Fibroblast of lung (primary cell): ENCODE measurements at places on chromosomes 2 and 18.

- DNase-seq, result peak; percentile 85
Observed at GRCh38 chr2:242085941-242086621, 216.6 kb downstream of the RTP5 start.

GRCh38 chr2:204638471-204639194 is 93.4 kb downstream of the PARD3B start:
- no peak for DNase-seq

- DNase-seq, result no peak
Observed at GRCh38 chr2:176963568-176964287, 248.9 kb upstream of the HNRNPA3 start.

GRCh38 chr2:215787565-215788178 is 225.7 kb downstream of the MREG start:
- DNase-seq, result no peak

GRCh38 chr2:189552991-189553404 is 27.6 kb downstream of the SLC40A1 start:
- DNase-seq, result no peak

DNA sequence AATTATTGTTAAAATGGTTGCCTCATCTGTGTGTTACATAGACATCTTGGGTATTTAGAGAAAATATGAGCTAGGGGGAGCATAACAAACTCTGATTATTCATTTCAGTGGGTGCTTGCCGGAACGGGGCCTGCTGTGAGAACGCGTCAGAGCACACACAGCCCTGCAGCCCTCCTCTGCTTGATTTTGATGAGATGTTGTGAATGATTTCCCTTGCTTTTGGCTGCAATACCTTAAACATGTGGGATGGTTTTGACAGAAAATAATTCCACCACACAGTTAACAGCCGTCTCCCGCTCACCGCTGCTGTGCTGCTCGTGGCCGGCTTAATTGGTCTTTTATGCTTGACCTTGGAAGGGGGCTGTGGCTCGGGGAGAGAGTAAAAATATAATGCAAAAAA is 49.9 kb upstream of the TXNDC2 start:
- DNase-seq, result peak; percentile 33

GRCh38 chr2:239717706-239718105 is 307.4 kb downstream of the NDUFA10 start:
- DNase-seq, result no peak

- DNase-seq, result peak; percentile 95
Observed at GRCh38 chr2:3465844-3466481, 53.4 kb downstream of the ADI1 start.

- DNase-seq, result no peak
Observed at GRCh38 chr2:42239289-42239661, 70.1 kb downstream of the EML4 start.

- no peak for DNase-seq
Observed at GRCh38 chr2:219168932-219169331, 897 bp downstream of the SLC23A3 start.

GRCh38 chr2:98454500-98455235 is 10.0 kb downstream of the INPP4A start:
- peak; percentile 26 for DNase-seq

DNA sequence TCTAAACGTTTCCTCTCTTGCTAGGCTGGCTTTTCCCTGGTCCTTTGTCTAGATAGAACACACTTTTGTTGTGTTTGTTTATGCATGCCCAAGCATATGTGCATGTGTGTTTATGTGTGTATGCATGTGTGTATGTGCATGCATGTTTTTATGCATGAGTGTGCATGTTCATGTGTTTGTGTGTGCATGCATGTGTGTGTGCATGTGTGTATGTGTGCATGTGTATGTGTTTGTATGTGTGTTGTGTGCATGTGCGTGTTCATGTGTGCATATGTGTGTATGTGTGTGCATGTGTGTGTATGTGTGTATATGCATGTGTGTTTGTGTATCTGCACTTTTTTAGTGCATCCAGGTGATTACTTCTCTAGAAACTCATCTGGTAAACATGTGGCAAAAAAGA is 558.0 kb downstream of the GALR1 start:
- DNase-seq, result no peak

GRCh38 chr18:32049393-32050171 is 31.0 kb downstream of the RNF125 start:
- peak; percentile 55 for DNase-seq

DNA sequence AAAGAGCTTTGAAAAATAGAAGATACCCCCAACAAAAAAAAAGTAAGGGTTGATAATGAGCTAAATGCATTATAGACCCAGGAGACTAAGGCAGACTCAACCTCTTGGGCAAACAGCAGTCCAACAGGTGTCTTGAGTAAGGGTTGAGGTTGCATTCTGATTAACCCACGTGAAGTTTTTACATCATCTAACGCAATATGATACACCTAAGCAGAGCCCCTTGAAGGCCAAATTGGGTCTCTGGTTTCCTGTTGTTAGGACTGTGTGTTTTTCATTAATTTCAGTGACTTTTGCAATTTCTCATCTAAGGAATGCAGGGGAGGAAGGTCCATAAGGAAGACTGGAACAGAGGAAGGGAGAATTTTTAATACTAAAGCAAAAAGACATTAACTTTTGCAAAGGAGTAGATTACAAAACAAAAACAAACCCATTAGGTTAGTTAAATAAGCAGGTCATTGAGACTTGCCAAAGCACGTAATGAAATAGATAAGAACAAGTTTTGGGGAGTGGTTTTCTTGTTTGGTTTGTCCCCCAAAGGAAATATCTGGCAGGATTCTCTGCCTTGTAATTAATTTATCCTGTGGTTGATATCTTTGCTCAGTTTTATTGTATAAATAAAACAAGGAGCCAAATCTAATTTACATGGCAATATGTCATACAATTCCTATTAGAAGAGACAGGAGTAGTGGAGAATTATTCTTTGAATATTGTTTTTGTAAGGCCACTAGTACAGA is 244.3 kb downstream of the ETAA1 start:
- DNase-seq, result peak; percentile 59

DNA sequence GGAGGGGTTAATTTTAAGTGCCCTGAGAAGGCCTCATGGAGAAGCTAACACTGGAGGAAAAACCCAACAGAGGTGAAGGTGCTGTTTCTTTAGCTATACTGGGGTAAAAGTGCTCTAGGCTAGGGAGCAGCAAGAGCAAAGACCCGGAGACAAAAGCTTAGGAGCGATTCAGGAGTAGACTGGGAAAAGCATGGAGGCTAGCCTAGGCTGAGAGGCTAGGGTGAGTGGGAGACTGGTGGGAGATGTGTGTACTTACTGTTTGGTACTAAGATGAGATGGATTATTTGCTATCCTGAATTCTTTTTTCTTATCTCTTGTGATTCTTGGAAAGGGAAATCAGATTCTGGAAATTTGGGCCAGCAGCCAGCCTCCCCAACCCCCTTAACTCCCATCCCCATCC is 2.0 kb downstream of the GIGYF2 start:
- DNase-seq, result no peak

DNA sequence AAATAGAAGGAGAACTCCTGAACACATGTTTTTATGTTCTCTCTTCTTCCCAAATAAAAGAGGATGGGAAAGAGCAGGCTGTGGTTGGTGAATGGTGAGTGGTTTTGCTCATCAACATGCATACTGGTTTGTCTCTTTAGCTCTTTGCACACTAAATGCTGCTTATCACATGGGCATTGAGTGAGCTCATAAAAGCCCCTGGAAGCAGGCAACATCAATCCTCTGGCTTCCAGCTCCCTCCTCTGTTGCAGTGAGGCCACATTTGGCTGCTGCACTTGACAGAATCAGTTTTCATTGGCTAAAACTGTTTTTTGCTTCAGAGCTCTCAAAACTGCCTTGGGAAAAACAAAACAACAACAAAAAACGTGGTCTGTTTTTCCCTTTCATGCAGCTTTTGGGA is 1308.2 kb upstream of the NRXN1 start:
- peak; percentile 14 for DNase-seq

DNA sequence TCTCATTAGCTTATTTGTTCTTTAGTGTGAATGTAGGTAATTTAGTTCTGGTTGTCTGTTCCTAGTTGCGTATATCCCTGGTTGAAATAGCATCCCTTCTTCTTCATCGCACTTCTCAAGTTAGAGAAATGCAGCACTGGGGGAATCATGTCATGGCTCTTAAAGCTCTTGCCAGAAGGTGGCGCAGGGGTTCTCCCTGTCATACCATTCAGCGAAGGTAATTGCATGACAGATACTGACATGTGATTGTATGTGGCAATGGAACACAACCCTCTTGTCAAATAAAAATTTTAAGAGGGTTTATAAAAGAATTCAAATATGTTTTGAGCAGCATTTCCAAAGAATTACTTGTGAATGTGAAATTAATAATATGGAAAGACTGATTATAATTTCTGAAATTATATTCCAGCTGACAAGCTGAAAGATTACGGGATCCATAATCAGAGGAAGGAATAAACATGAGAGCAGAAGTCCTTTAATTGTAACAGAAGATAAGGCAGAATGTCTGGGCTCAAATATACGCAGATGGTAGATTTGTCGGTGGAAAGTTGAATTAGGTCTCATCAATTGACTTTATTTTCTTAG is 411.7 kb downstream of the DSEL start:
- DNase-seq, result peak; percentile 66

DNA sequence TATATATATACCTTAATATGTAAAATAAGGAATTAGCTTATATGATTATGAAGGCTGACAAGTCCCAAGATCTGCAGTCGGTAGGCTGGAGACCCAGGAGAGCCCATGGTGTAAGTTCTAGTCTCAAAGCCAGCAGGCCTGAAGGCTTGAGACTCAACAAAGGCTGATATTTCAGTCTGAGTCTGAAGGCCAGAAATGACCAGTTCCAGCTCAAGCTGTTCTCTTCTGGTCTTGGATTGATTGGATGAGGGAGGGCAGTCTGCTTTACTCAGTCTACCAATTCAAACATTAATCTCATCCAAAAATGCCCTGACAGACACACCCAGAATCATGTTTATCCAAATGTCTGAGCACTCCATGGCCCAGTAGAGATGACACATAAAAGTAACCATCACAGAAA is 22.0 kb downstream of the HNMT start:
- DNase-seq, result no peak

- DNase-seq, result peak; percentile 57
Observed at GRCh38 chr2:191758518-191759507, 80.9 kb downstream of the NABP1 start.

DNA sequence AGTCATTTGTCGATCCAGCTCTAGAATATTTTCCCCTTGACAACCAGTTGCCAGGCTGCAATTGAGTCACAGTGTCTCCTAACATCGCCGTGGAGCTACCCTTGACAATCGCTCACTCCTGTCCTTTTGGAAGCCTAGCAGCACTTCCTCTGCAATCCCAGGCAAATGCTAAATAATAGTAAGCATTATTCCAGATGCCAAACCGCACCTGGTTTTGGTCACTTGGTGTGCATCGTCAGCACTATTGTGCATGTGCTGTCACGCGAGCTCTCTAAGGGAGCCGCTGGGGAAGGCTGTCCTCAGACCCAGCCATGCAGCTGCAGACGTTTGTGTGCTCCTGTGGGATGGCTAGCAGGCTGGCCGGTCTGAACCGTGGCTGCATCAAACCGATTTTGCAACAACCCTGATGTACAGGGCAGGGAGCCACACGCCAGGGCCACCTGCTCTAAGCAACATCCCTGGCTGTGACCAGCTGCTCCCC is 549.5 kb upstream of the ID2 start:
- DNase-seq, result no peak

DNA sequence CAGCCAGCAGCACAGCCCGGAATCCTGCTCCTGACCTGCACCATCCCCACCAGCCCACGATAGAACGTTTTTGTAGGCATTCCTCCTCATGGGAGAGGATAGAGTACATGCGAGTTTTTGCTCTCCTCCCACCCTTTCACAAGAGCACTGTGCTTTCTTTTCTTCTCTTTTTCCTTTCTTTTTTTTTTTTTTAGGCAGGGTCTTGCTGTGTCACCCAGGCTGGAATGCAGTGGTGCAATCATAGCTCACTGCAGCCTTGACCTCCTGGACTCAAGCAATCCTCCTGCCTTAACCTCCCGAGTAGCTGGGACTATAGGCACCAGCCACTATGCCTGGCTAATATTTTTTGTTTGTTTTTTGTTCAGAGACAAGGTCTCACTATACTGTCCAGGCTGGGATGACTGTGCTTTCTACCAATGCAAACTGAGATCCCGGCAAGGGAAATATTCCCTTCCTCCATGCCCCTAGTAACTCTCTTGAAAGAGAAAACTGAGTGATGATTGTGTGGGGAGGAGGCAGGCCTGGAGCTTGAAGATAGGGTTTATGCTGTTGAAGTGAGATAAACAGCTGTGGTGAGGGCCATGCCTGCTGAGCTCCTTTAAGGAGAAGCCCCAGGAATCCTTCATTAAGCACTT is 82.6 kb upstream of the TXNDC2 start:
- DNase-seq, result peak; percentile 35

DNA sequence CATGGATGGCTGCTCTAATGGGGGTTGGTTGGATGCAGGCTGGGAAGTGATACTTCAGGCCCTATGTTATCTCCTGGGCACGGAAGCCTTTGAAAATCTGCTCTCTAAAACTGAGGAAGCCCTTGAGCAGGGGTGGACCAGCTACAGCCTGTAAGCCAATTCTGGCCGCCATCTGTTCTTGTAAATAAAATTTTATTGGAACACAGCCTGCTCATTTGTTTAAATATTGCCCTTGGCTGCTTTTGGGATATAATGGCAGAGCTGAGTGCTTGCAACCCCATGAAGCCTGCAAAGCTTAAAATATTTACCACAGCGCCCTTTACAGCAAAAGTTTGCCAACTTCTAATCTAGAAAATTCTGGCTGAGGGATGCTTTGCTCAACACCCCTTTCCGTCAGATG is 11.9 kb upstream of the IGFBP2 start:
- no peak for DNase-seq

DNA sequence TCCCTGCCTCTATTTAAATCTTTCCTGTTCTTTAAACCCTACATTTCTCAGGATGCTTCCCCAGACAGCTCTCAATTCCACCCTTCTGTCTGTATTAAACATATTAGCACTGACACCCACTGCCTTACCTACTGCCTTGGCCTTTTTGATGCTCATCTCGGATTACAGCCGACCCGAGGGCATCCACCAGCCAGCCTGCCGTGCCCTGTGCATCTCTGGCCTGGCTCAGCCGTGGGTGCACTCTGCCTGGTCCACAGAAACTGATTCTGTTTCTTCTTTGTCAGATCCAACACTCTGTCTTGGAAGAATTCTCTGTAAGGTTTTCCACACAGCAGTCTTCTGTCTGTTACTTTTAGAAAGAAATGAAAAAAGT is 27.2 kb downstream of the TANC1 start:
- DNase-seq, result no peak

GRCh38 chr2:24085200-24085489 is 511 bp upstream of the TP53I3 start:
- no peak for DNase-seq

- DNase-seq, result no peak
Observed at GRCh38 chr2:38945911-38946310, 56.2 kb downstream of the ARHGEF33 start.

DNA sequence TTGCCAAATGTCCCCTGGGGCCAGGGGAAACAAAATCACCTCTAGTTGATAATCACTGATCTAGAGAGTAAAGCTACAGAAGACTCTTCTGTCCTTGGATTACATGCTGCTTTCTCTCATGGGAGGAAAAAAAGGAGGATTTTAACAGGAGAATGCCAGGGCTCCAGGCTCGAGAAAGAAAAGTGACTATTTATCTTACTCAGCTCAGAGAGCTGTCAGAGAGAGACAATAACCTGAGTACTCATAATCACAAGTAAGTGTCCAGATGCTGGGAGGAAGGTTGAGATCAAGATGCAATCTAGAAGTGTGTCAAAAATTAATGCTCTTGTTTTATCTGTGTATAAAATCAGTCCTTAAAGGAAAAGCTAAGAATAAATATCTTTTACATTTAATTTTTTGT is 133.3 kb downstream of the PTRHD1 start:
- DNase-seq, result no peak

- DNase-seq, result peak; percentile 74
Observed at GRCh38 chr18:62781893-62782292, 66.6 kb downstream of the PHLPP1 start.
